ENCODE measurements at places on chromosomes 1 and 21. TPM values are rescaled to one million over a fixed set of nuclear protein-coding genes. Genes with fewer than 3 reads are reported as not detected.

Gene UROD
- 21.7 TPM for total RNA-seq

Gene SLC66A1
- total RNA-seq = 2.5 TPM

Gene ESPN
- 0.52 TPM for total RNA-seq

Gene OR2T33
- not detected for total RNA-seq

Gene CD52
- 428 TPM for total RNA-seq

Gene HAPLN2
- 0.21 TPM for total RNA-seq
